IMR-90 (cell line): ENCODE measurements at places on chromosomes 1 and 21.

DNA sequence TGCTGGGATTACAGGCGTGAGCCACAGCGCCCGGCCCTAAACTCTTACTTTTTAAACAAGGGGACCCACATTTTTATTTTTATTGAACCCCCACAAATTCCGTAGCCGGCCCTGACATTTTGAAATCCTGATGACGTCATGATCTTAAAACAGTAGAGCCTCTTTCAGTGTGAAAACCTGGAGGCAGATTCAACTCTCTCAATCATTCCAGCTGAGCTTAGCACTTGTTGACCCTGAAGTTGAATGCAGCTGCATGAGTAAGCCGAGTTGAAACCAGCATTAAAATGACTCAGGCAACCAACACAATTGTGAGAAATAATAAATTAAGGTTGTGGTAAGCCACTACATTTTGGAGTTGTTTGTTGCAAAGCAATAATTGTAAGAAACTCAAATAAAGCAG lies 93.9 kb upstream of the ADGRL4 start:
- peak; percentile 87 for DNase-seq

- DNase-seq = no peak
Measured at GRCh38 chr21:16342932-16343331, 613.1 kb downstream of the USP25 start.

- DNase-seq = peak; percentile 12
Measured at GRCh38 chr1:204065174-204065985, 7.5 kb upstream of the SOX13 start.

GRCh38 chr1:246308533-246309075 lies 198.5 kb downstream of the SMYD3 start:
- DNase-seq = no peak

- peak; percentile 59 for DNase-seq
Measured at GRCh38 chr1:234955107-234955731, 173.4 kb downstream of the TOMM20 start.

DNA sequence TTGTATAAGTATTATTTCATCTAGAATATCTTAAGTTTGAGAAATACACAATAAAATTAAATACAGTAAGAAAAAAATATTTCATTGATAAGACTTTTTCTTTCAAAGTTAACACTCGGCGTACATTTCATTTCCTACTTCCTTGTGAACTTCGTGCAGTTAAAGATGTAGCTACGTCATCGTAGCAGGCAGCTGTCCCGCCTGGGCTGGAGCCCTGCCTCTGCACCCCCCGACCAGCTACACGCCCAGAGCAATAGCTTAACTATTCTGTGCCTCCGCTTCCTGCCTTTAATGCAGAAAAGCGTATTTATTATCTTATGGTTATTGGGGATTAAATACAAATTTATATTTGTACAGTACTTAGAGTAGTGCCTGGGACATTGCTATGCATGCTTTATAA lies 53.5 kb downstream of the CLSTN1 start:
- no peak for DNase-seq

DNA sequence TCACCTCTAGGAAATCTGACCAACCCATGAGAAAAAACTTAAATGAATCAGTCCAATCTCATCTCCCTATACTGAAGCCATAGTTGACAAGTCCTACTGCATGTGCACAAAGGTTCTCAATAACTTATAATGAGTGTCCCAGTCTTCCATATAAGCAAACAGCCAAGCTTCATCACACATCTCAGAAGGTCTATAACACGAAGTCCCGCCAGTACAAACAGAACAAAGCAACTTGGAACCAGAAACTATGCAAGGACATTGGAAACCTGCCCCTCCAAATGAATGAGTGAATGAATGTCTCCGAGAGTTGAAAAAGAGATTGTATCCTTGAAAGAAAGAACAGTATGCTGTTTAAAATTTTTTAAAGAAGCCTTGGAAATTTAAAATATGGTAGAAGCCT lies 53.6 kb upstream of the IPO9 start:
- DNase-seq = no peak

GRCh38 chr1:5493851-5494311 lies 498.3 kb downstream of the NPHP4 start:
- no peak for DNase-seq

DNA sequence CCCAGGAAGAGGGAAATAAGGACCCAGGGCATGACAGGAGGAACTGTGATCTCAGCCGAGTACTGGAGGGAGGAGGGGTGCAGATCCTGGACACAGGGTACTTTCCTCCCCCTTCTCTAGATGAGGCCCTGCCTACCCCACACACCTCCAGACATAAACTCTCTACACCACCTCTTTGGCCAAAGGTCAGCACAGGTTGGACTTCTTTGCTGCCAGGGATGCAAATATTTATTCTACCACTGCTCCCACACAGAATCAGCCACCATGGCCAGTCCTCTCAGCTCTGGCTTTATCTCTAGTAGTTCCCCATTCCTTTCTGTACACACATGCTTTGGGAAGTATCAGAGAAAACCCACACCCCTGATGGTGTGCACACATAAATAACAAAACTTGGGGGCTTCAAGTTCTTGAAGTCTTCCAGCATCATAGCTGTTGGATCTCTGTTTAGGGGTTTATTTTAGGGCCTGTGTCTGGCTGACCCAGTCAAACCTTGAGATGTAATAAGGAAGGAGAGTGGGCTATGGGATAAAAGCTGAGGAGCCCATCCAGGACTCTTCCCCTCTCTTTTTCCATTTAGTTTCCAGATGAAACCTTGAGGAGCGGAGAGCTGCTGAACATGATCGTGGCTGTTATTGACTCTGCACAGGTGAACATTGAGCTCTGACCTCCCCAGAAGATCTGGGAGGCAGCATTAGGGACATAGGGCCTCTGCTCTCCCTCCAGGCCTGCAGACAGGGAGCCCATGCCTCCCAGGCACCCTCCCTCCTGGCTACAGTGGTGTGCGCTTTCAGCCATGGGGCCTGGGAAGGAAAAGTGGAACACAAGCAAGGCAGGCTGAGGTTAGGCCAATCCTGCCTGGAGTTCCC lies 6.7 kb upstream of the SLC27A3 start:
- no peak for DNase-seq

DNA sequence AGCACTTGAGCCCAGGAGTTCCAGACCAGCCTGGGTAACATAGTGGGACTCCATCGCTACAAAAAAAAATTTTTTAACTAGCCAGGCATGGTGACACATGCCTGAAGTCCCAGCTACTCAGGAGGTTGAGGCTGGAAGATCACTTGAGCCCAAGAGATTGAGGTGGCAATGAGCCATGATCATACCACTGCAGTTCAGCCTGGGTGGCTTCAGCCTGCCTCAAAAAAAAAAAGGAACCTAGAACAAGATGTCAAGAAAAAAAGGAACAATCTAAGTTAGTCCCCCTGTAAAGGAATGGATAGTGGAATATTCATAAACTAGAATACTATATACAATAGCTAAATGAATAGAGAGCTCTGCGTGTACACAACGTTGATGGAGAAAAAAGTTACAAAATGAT lies 14.4 kb downstream of the NSL1 start:
- no peak for DNase-seq

GRCh38 chr1:20974951-20975350 lies 187.8 kb upstream of the HP1BP3 start:
- no peak for DNase-seq
